Fibroblast of skin of left biceps (primary cell): ENCODE measurements at places on chromosomes 3 and 15.

- DNase-seq = no peak
Measured at GRCh38 chr3:12370758-12371157, 81.9 kb downstream of the PPARG start.

- DNase-seq = peak; percentile 24
Measured at GRCh38 chr3:38354588-38355330, 8.2 kb downstream of the XYLB start.

DNA sequence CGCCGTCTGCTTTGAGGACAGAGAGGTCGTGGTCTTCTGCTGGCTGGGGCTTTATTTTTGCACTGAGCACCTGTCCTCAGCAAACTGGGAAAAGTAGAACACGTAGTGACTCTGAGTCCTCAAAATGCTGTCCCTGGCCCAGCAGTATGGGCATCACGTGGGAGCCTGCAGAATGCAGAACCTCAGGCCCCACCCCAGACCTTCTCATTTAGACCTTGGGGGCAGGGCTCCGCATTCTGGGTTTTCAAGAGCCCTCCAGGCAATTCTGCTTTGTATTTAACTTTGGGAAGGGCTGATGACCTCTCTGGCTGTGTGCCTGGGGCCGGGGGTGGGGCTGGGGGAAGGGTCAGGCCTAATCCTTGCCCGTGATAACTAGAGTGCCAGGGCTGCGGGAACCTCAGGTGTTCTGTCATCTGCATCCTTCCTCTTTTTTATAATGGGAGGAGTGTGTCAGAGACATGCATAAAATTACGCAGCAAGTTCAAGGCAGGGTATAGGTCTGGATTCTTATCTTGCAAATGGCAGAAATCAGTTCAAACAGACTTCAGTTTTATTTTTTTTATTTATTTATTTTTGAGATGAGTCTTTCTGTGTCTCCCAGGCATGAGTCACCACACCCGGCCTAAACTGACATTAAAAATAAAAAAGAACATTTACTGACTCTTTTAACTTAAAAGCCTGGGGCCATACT lies 11.1 kb downstream of the SLC6A6 start:
- DNase-seq = no peak

DNA sequence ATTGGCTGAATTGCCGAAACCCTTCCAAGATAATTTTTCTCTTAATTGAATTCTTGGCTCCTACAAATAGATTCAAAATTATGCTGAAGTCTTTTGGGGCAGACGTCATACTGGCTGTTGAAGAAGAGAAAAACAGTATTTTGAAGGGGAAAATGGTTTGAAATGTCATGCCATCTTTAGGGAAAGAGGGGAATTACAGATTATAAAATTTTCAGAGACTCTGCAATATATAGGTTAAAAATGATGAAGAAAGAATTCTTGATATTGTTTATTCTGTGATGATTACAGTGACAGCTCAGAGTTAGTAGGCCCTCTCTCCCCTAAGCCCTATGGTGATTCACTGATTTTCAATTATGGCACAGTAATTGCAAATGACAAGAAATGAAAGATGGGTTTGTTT lies 86.1 kb downstream of the CGNL1 start:
- DNase-seq = no peak

DNA sequence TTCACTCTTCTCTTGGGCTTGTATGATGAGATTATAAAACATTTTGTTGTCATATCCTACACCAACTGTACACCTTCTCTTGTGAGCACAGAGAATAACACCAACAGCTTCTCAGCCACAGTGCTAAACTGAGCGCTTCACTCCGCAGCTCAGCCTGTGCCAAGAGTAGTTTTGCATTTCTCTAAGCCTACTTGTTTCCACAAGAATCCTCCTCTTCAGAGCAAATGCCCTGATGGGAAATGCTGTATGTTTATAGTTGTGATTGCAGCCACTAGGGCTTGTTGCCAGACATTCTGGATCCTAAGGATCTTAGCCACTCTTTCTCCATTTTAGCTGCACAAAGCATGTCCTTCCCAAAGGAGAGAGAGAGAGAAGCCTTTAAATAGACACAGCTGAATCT lies 138.8 kb upstream of the PLXND1 start:
- DNase-seq = peak; percentile 23

GRCh38 chr15:70407336-70407670 lies 309.6 kb upstream of the TLE3 start:
- DNase-seq = no peak

GRCh38 chr3:133130168-133130567 lies 92.0 kb downstream of the TMEM108 start:
- DNase-seq = no peak

DNA sequence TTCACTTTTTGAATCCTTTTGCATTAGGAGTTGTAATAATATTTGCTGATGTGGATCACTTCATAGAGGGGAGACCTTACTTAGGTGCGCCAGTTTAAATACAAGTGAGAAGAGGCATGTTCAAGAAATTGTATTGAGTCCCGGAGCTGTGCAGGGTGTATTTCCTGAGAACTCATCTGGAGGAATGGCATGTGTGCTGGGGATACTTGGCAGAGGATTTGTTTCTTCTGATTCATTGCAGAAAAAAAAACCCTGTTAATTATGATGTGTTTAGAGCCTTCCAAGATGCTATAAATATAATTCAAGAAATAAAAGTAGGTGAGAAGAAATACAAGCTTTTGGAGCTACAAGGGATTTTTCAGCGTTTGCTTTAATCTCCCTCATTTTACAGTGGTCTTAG lies 97.6 kb downstream of the TPRG1 start:
- DNase-seq = no peak

DNA sequence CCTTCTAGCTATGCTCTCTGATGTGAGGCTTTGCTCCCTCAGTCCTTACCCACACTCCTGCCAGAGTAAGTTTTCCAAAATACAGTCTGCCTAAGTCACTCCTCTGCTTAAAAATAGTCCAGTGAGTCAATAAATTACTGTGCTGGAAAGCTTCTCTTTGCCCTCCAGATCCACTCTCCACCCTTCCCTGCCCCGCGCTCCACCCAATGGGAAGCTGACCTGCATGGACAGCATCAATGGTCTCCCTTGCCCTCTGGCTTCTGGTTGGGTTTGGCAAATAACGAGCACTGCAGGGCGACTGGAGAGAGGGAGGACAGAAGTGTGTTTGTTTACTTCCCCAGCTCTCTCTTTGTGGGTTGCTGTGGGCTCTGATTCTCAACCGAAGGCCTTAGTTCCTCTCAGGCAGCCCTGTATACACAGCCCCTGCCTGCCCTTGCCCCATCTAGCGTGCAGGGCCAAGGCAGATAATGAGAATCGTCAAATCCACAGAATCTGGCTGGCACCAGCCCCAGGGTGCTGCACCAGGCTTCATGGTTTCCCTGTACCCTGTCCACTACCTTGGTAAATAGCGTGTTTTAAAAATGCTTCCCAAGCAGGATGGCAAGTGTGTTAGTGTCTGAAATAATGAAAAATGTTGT lies 110.4 kb downstream of the ADAMTSL3 start:
- no peak for DNase-seq

- no peak for DNase-seq
Measured at GRCh38 chr3:15782429-15782828, 15.3 kb downstream of the ANKRD28 start.

- no peak for DNase-seq
Measured at GRCh38 chr15:41396111-41396510, 6.2 kb downstream of the NDUFAF1 start.

- DNase-seq = no peak
Measured at GRCh38 chr15:101052681-101053121, 133.5 kb downstream of the LRRK1 start.

DNA sequence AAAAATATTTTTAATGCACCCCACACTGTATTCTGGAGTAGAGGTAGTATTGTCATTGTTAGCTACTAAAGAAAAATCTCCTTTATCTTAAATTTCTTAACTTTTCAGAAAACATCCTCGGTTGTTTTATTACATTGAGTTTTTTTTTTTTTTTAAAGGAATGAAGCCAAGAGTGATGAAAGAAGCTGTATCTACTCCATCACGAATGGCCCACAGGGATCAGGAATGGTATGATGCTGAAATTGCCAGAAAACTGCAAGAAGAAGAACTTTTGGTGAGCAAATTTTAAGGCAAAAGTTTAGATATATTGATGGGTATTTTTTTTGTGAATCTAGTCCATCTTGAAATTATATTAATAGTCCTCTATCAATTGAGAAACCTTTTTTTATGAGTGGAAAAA lies 49.7 kb upstream of the UTS2B start:
- DNase-seq = no peak

DNA sequence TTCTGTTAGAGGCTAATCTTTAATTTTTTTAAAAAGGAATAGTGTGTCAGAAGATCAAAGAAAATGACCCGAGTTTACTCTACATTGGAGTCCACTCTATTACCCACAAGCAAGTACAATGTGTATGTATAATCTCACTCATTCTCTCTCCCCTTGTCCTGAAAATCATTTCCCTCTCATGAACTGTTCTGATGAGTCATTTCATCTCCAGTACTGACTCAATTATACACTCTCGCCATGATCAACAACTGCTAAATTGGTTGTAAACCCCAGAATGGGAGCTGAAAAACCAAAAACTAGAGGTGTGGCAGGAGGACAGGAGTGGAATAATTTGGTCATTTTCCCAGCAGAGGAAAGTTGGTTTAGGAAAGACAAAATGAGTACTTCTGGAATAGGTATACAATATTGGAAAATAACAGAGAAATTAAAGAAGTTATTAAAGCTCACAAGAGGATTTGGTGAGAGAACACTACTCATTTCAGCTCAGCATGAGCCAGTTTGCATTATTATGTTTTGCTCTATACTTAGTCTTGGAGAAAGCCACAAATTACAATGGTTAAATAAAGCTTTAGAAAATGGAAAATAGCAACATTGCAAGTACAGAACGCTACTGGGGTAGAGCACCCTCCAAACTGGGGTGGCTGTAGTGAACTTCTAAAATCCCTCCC lies 144.3 kb upstream of the PFN2 start:
- no peak for DNase-seq
